Dermis microvascular lymphatic vessel endothelial cell (primary cell): ENCODE measurements at places on chromosomes 7 and 10. TPM values are rescaled to one million over a fixed set of nuclear protein-coding genes. Genes with fewer than 3 reads are reported as not detected.

CCDC3 gene
- total RNA-seq, result 0.13 and 1.5 TPM in 2 replicates

AQP1 gene
- total RNA-seq, result 3.6 and 6.6 TPM in 2 replicates

CDH23 gene
- total RNA-seq, result under 0.01 TPM in 2 replicates

UPK3BL2 gene
- 0.90 and 2.3 TPM in 2 replicates for total RNA-seq

CUEDC2 gene
- 30.6 and 42.2 TPM in 2 replicates for total RNA-seq

NOS3 gene
- total RNA-seq, result 28.4 and 31.6 TPM in 2 replicates

GPRIN2 gene
- not detected in 2 replicates for total RNA-seq

IMMP2L gene
- 6.0 and 7.2 TPM in 2 replicates for total RNA-seq

GDF2 gene
- total RNA-seq, result not detected in 2 replicates

CHN2 gene
- total RNA-seq, result 0.63 and 0.90 TPM in 2 replicates

TMEM72 gene
- not detected in 2 replicates for total RNA-seq

- DNase-seq, result no peak
These were observed 44.6 kb upstream of the HYCC1 start for GRCh38 chr7:23058408-23059096.

- no peak for DNase-seq
These were observed 68.0 kb downstream of the CAMK1D start for GRCh38 chr10:12417331-12417730.

DNA sequence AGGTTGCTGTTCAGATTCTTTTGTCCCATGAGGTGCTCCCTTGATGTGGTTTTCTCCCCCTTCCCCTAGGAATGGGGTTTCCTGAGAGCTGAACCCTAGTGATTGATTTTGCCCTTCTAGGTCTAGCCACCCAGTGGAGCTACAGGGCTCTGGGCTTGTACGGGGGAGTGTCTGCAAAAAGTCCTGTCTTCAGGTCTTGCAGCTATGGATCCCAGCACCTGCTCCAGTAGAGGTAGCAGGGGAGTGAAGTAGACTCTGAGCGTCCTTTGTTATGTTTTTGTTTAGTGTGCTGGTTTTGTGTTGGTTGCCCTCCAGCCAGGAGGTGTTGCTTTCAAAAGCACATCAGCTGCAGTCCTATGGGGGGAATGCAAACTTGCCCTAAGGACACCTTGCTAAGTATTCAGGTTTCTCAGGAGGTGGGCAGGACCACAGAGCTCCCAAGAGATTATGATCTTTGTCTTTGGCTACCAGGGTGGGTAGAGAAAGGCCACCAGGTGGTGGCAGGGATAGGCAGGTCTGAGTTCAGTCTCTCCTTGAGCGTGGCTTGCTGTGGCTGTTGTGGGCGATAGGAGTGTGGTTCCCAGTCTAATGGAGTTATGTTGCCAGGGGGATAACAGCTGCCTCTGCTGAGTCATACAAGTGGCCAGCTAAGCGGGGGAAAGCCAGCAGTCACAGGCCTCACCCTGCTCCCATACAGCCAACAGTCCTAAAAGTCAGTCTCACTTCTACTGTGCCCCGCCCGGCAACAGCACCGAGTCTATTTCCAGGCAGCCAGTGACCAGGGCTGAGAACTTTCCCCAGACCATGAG lies 92.4 kb upstream of the JCAD start:
- peak; percentile 51 for DNase-seq

GRCh38 chr7:23680414-23681405 lies 711 bp downstream of the FAM221A start:
- DNase-seq, result peak; percentile 65

DNA sequence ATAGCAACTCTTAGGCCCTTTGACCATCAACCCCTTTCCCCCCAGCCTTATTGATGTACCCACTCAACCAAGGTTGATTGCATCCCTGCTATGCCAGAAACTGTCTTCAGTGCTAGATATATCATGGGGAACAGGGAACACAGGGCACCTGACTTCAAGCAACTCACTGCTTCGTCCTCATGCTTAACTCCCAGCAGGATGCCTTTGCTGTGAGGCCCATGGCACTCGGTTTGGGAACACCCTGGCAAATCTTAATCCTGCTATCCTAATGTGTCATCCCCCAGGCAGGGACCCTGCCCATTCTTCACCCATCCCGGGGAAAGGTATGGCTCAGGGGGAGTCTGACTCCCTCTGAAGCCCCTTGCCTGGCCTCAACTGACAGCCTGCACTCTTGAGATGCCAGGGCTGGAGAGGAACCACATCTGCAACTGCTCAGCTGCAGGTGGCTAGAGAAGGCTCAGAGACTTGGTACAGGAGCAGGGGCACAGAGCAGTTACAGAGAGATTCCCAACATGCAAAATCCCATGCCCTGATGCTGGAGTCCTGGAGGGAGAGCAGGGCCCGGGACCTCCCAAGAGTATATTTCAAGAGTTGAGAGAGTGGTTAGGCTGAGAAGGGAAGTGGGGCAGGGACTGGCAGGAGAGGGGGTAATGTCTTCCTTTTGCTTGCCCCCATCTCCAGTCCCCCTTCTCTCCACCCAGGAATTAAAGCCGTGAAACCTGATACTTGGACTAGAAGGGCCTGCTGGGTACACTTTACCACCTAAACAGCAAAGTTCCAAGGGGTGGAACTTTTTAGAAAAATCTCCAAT lies 2.4 kb upstream of the UNC5B start:
- DNase-seq, result no peak

- DNase-seq, result no peak
These were observed 214.1 kb downstream of the ADARB2 start for GRCh38 chr10:1523221-1523620.

DNA sequence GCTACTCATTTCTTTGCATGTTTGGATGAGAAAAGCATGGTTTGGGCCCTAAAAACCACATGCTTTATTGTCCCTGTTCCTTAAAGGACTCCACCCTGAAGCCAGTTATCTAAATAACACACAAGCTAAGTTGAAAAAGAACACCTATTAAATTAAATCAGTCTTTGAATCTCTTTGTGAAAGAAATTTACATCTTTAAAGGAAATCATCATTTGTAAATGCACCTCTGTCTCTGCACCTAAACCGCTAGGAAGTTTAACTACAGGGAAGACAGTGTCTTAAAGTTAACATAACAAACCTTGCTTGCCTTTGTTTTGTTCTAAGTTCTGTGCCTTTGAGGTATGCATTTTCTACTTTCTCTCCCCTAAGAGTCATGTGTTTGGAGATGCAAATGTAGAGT lies 52.6 kb downstream of the HTR7 start:
- no peak for DNase-seq

- DNase-seq, result no peak
These were observed 1.8 kb upstream of the ATG9B start for GRCh38 chr7:151025924-151026671.

GRCh38 chr7:2478399-2478785 lies 2.2 kb upstream of the GRIFIN start:
- no peak for DNase-seq

- no peak for DNase-seq
These were observed 450.7 kb downstream of the PARD3 start for GRCh38 chr10:34364253-34365037.

DNA sequence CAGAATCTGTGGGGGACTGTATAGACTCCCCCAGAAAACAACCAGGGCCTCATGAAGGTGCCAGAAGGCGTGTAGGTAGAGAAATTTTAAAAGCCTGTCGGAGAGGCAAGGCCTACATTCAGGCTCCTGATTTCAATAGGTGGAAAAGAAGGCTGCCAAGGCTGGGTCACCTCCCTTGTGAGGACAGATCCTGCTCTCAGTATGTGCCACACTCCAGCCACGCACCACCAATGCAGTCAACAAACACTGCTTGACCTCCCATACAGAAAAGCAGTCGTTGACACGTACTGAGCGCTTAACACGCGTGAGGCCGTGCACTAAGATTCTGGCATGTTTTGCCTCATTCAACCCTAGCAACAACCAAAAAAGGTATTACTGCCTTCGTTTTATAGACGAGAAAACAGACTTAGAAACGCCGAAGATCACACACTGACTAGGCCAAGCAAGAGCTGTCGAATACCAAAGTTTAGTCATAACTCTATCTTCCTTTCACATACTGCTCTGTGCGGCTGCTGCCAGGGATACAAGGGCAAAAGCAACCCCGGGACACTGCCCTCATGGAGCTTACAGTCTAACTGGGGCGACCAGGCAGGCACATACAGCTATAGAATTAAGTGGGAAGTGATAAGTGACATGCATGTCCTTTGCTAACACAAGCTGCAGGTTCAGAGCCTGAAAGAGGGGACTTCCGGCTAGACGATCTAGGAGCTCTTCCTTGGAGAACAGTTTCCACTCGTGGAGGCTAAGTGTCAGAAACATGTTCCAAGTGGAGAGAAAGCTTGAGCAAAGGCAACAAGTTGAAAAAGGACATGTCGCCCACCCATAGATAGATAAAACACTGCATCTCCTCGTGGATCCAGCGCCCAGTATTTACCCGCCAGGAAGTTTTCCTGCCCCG lies 797 bp upstream of the NKX2-3 start:
- DNase-seq, result no peak

- DNase-seq, result no peak
These were observed 31.2 kb downstream of the COL17A1 start for GRCh38 chr10:104054430-104054829.

DNA sequence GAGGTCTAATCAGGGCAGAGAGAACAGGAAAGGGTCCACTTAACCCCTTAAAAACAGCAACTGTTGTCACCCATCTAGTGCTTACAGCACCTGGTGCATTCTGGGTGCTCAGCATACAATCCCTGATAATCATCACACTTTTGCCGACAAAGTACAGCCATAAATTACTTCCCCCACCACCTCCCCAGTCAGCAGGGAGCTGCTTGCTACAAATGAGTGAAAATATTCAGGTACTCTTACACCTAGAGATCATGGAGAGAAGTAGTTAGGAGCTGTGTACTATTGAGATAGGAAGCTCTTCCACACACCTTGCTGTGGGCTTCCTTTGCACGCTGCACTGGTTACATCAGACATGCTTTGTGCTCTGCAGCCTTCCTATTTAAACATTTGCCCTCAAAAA lies 723.5 kb upstream of the GALNT17 start:
- DNase-seq, result no peak

- DNase-seq, result no peak
These were observed 24.0 kb downstream of the FRA10AC1 start for GRCh38 chr10:93678386-93678785.

GRCh38 chr10:131088619-131089018 lies 222.9 kb downstream of the TCERG1L start:
- DNase-seq, result no peak
